Activated T-cell treated with anti-CD3 and anti-CD28 coated beads for 24 hours (primary cell): ENCODE measurements at places on chromosomes 5 and 9.
A peak's percentile ranks its signal among the peaks of the same experiment; 100 is the strongest.

- no peak for DNase-seq
Measured at GRCh38 chr5:94431696-94432095, 186.7 kb downstream of the KIAA0825 start.

DNA sequence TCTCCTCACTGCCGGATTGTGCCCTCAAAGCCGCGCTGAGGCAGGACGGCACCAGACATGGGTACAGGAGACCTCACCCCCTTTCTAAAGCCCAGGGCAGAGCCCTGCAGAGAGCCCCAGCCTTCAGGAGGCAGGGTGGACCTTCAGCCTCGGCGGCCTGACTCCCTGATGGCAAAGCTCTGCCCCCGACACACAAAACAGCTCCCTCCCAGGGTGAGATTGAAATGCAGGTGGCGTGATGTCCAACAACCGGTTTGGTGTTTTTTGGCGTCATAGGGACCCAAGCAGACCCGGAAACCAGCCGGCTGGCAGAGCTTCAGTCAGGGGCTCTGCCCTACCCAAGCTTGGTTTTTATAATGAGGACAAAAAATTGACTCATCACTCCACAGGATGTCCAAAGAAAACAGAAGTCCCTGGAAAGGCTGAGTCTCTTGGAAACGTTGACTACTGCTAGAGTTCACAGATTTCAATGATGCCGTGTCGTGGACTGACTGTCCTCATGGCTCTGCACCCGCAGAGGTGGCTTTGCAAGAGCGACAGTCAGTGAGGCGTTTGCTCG, 275.2 kb upstream of the IRX1 start:
- DNase-seq: no peak

GRCh38 chr9:83182071-83182470, 119.1 kb upstream of the RASEF start:
- no peak for DNase-seq

DNA sequence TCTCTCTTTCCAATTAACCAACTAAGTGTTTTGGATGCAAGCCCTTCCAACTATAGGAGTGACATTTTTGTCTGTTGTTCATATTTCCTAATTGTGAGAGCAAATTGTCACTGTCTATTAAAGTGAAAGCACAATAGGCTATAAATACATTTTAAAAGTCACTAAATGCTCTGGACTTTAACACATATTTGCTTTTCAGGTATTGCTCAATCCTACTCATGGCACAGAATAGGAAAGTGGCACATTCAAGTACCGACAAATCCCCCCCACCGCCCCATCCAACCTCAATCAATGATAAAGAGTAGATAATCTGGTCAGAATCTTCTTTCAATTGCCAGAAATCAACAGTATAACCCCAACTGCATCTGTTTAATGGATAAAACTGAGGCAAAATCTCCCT, 419.8 kb downstream of the PLK2 start:
- DNase-seq: no peak

GRCh38 chr9:74771262-74771585, 116.5 kb downstream of the TRPM6 start:
- DNase-seq: no peak

GRCh38 chr9:123789554-123790292, 140.2 kb downstream of the DENND1A start:
- no peak for DNase-seq

GRCh38 chr5:55597014-55597981, 62.5 kb upstream of the PLPP1 start:
- no peak for DNase-seq

- no peak for DNase-seq
Measured at GRCh38 chr5:162372256-162372655, 304.7 kb downstream of the GABRG2 start.

- no peak for DNase-seq
Measured at GRCh38 chr5:147520450-147520849, 10.6 kb upstream of the DPYSL3 start.

- DNase-seq: no peak
Measured at GRCh38 chr5:84602371-84602771, 217.7 kb upstream of the EDIL3 start.

- peak; percentile 26 for DNase-seq
Measured at GRCh38 chr9:97710356-97711222, 13.4 kb upstream of the XPA start.

GRCh38 chr9:132606066-132606465, 23.7 kb downstream of the BARHL1 start:
- DNase-seq: no peak

DNA sequence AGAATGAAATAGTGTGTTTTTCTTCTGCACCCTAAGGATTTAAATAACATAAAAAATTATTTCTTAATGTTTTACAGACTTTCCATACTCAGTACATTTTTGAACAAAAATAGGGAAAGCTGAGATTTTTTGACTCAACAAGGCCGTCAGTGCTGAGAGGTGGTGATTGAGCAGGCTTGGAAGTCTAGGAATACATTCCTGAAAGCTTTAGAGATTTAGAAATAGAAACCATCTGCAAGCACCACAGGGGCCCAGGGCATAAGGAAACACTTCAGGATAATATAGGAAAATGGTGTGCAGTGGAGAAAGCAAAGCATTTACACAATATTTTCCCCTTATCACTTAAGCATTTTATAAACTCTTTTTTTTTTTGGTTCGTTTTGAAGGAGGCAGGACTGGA, 5.2 kb downstream of the BASP1 start:
- no peak for DNase-seq

DNA sequence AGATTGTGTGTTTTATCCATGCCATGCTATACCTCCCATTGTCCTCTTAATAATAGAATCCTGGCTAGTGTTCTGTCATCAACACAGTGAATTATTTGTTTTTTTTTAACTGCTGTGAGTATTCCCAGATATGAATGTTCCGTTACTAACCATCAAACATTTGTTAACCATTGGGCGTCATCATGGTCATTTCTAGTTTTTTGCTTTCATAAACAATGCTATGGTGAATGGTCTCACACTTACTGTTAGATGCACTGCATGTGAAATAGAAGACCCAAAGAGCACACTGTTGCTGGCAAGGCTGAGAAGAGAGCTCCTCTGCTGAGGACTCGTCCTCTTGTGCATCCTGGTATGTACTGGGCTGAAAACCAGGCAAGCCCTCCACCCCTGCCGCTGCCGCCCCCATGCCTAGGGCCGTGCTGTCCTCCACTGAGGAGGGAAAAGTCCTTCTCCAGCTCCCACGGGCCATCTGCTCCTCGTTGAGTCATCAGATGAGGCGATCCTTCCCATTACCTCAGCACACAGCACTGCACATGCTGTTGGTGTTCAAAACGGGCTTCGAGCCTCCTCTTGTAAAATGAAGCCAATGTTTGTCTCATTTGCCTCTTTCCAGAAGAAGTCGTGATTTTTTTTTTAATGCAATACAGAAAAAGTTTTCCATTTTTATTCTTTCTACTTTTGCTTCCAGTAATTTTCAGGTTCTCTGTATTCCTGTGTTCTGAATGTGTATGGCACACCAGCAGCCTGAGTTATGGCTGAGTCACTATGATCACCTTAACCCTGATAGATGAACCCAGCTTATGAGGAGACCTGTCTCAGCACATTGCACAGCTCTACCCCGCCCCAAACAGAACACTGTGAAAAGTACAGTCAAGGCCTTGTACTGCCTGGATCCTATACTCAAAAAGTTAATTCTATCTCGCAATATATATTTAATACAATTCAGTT, 219.0 kb downstream of the AOPEP start:
- no peak for DNase-seq

DNA sequence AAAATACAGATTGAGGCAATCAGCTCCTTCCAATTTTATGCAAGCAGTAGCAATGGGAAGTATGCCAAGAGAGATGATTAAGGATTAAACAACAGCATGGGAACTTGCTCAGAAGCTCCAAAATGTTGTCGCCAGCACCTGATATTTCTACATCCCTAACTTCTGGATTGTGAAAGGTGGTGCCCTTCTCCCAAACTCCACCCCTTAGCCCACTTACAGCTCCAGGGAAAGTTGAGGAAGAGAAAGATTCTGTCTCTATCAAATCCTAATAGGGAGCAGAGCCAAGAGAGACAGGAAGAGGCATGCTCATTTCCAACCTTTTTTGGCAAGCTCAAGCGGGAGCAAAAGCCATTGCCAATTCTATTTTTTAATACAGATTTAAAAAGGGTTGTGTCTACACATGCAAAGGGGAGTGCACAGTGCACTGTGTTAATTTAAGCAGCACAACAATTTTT, 92.4 kb upstream of the NR3C1 start:
- no peak for DNase-seq

- DNase-seq: no peak
Measured at GRCh38 chr9:104553261-104553660, 15.7 kb upstream of the OR13C8 start.

DNA sequence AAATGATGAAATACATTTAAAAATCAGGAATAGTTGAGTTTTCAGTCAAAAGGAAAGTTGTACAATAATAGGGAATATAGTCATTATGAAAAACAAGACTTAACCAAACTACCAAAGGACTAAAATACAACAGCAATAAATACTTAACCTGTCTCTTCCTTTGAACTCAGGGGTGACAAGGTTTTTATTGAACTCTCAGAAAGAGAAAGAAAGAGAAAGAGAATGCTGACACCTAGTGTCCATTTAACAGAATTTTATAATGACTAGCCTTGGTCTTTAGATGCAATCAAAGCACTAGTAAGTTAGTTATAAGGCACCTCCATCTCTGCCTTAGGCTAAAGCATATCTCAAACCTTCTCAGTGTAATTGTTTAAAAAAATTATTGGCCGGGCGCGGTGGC, 47.5 kb downstream of the UIMC1 start:
- DNase-seq: no peak

DNA sequence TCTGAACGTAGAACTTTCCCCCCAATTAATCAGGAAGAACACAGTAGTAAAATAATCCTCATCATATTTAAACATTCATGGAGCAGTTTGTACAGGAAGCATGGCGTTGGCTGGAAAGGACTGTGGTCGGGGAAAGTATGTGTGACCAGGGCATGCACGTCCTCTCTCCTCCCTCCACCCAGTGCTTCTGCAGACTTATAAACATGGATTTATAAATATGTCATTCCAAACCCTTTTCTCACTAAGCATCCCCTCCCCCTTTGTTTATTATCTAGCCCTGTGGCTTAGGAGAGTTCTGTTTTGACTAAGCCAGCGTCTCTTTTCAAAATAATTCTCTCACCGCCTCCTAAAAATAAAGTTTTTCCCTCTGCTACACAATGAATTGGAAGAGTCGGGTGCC, 70.4 kb upstream of the DAP start:
- no peak for DNase-seq

- no peak for DNase-seq
Measured at GRCh38 chr9:83290692-83291091, 227.8 kb upstream of the RASEF start.

DNA sequence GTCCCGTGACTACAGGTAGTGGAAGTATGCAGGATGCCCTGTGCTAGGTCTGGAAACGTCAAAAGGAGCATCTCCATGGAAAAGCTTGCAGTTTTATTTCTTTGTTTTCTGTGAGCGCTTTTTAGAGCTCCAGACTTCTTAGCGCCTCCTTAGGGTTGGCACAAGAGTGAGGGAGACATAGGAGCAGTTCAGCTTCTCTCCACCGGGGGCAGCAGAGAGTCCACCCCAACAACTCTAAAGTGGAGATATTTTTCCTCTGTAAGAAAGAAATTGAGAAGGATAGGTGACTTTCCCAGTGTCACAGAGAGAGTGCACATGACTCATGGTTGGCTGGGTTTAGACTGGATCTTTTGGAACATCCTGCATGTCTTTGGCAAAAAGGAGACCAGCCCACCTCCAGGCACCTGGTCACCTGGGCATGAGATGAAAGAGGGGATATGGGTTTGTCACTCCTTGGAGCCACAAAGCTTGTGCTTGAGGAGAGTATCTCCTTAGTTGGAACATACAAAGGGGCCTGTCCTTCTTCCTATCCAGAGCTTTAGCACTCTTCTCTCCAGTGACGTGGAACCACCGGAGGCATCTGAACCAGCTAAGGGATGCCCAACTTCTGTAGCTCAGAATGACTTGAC, 637.7 kb downstream of the SEMA5A start:
- no peak for DNase-seq

GRCh38 chr9:2243666-2244555, 228.8 kb downstream of the SMARCA2 start:
- no peak for DNase-seq

DNA sequence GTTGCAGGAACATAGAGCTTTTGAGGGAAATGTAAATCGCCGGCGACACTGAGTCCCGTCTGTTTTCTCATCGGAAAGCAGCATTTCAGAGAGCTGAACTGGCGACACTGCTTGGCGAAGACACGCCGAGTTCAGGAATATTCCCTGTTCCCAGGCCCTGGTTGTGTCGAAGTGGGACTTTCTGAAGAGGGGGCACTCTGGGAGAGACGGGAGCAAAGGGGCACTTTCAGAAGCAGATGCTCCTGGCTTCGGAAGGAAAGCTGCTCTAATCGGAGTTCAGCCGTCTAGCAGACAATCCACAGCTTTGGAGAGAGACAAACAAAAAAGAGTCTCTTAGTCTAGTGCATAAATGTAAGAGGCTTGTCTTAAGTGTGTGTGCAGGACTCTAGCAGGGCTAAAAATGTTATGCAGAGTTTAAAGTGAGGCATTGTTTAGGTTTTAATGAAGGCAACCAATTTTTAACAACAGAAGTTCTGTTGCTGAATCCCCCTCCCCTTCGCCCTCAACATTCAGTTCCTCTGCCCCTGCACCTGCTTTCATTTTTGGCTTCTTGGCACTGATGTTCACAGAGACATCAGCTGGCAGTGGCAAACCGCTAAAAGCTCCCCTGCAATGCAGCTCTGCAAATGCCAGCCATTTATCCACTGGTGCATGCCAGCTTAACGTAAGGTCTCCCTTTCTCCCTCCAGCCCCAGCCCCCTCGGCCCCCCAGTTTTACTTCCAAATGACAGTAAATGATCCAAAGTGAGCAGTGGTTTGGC, 289.5 kb upstream of the MPDZ start:
- no peak for DNase-seq

DNA sequence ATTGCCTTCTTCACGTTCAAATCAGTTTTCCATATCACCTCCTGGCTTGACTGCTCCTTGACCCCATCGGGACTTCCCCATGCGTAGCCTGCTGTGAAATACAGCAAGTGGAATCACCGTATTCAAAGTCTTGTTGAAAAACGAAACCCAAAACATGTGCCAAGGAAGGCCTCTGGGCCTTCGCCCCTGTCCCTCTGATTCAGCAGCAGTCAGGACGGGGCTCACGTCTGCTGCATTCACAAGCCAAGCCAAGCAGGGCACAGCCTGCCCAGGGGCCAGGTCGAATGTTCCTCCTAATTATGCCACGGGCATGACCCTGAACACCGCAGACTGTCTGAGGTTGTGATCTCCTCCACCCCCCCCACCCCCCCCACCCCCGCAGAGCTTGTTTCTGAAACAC, 960 bp upstream of the CTNND2 start:
- DNase-seq: no peak

GRCh38 chr5:10695055-10695649, 65.9 kb downstream of the DAP start:
- no peak for DNase-seq

DNA sequence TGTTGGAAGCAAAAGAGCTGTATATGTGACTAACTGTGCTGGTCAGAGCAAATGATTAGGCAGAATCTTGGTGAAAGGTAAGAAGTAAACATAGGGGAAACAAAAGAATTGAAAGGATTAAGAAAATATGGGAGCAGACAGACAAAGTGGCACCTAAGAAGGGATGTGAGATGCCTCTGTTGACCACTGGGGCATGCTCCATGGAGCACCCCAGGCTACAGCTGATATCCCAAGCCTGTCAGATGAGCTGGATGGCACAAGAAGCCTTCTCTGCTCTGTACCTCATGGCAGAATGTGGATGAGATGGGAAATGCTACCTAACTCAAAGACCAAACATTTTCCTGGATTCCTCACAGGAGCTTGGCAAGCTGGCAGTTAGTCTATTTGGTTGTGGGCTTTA, 89.3 kb upstream of the SLIT3 start:
- no peak for DNase-seq

- DNase-seq: no peak
Measured at GRCh38 chr9:38018958-38019602, 49.9 kb downstream of the SHB start.
